ENCODE measurements at places on chromosomes 3 and 15. TPM values are rescaled to one million over a fixed set of nuclear protein-coding genes. Genes with fewer than 3 reads are reported as not detected.

OR5H6 gene
- not detected for polyA plus RNA-seq

DNA sequence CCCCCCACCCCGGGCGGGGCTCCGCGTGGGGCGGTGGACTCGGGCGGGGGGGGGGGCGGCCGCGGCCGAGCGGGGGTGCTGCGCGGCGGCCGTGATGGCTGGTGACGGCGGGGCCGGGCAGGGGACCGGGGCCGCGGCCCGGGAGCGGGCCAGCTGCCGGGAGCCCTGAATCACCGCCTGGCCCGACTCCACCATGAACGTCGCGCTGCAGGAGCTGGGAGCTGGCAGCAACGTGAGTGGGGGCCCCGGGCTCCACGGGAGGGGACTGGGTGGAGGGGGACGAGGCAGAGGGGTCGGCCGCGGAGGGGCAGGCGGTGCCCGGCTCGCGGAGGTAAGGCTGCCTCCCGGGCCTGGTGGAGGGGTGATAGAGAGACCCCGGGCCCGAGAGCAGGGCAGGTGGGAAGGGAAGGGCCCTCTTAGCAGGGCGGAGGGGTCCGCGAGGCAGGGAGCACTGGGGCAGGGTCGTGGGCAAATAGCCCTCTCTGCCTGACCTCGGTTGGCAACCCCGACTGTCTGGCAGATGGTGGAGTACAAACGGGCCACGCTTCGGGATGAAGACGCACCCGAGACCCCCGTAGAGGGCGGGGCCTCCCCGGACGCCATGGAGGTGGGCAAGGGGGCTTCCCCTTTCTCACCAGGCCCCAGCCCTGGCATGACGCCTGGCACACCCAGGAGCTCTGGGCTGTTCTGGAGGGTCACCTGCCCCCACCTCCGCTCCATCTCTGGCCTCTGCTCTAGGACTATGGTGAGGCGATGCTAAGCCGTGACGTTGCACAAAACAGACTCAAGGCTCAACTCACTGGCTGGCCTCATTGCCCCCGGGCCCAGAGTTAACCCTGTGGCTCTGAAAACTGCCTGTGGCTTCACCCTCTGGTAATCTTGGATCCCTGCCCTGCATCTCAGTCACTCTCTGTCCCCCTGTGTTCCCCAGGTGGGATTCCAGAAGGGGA lies at the start of gene ECE2:
TSS of gene ECE2 (plus strand) at position 62 of the 950 bp plus-strand sequence. CDS start at position 194, 132 bp downstream.
- H3K4me3 ChIP-seq = no peak within 1 kb of the TSS
- peaks cover 9% of the 10 kb centered on the region for H3K27me3 ChIP-seq
- H3K27ac ChIP-seq = no peak within 1 kb of the TSS
- no peaks in the 10 kb centered on the region for H3K36me3 ChIP-seq
- no peak for DNase-seq

DNA sequence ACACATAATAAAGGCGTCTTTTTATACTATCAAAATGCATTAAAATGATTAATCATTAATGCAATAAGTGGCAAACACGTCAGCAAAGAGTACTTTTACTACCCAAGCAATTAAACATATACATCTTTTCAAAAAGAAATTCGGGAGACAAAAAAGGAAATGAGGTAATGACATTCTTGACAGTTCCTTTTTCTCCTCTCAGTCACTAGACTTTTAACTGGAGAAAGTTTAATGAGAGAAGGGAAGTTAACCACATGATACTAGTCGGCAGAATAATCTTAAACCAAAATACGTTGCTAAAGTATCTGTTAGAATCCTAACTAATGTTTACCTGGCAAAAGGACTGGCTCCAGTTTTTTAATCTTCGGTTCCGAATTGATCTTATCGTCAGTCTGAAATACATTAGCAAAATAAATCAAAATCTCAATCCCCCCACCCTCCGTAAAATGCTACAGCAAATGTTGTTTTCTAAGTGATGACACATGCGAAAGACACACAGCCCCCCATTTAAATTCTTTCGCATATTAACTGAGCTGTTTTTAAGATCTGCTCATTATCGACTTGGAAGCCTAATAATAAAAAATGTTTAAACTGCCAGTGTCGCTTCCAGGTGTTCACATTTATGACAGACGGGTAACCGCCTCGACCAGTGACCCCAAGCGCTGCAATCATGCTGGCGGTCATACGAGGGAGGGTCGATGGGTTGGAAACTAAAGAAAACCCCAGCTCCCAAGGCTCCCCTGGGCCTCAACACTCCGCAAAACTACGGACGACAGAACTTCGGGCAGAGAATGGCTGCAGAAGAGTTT lies 778 bp downstream of the MTMR10 start:
- H3K36me3 ChIP-seq = no peaks in the 10 kb centered on the region
- H3K4me1 ChIP-seq = peaks cover 5% of the 10 kb centered on the region
- H3K27ac ChIP-seq = peak overlapping the region; percentile 93
- H3K4me3 ChIP-seq = peak overlapping the region; percentile 93

PLA2G4D gene
- not detected for polyA plus RNA-seq

GRCh38 chr3:168081171-168081771 lies 14.5 kb downstream of the GOLIM4 start:
- H3K27ac ChIP-seq = no peak overlapping the region
- DNase-seq = no peak
- peaks cover 10% of the 10 kb centered on the region for H3K4me1 ChIP-seq
- no peak overlapping the region for H3K4me3 ChIP-seq
- H3K36me3 ChIP-seq = no peaks in the 10 kb centered on the region

- no peaks in the 10 kb centered on the region for H3K27me3 ChIP-seq
- no peaks in the 10 kb centered on the region for H3K36me3 ChIP-seq
- H3K27ac ChIP-seq = no peak overlapping the region
- DNase-seq = no peak
- no peak overlapping the region for H3K4me3 ChIP-seq
- H3K4me1 ChIP-seq = no peaks in the 10 kb centered on the region
Observed at GRCh38 chr3:19644405-19644804, 289.6 kb downstream of the EFHB start.

DNA sequence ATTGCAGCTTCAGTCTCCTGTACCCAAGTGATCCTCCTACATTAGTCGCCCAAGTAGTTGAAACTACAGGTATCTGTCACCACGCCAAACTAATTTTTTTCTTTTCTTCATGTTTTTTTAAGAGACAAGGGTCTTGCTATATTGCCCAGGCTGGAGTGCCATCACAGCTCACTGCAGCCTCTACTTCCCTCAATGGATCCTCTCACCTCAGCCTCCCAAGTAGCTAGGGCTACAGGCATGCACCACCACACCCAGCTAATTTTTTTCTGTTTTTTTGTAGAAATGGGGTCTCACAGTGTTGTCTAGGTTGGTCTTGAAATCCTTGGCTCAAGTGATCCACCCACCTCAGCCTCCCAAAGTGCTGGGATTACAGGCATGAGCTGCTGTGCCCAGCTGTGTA lies 89.5 kb downstream of the ZNF609 start:
- no peaks in the 10 kb centered on the region for H3K27me3 ChIP-seq
- no peak overlapping the region for H3K4me3 ChIP-seq
- DNase-seq = no peak
- no peaks in the 10 kb centered on the region for H3K36me3 ChIP-seq
- no peak overlapping the region for H3K27ac ChIP-seq

SEC22C gene
- 35.1 TPM for polyA plus RNA-seq

GRCh38 chr3:109696932-109697331 lies 359.6 kb upstream of the DPPA4 start:
- no peak overlapping the region for H3K4me3 ChIP-seq
- DNase-seq = no peak
- H3K27ac ChIP-seq = no peak overlapping the region
- H3K27me3 ChIP-seq = no peaks in the 10 kb centered on the region
- no peaks in the 10 kb centered on the region for H3K4me1 ChIP-seq
- no peaks in the 10 kb centered on the region for H3K36me3 ChIP-seq

DNA sequence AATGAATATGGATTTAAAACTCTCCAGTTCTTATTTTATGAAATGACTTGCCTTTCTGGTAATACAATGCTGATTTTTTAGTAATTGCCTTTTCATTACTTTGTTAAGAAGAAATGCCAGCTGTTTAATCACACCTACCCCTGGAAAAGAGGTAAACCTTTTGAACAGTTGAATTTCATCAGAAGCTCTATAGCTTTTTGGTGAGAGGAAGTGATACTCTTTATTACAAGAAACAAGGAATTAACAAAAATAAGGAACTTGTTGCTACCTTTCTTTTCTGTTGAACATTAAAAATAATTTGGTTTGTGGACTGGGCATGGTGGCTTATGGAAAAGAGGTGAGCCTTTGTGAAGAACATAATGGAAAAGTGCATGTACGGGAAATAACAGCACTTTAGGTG lies 19.7 kb downstream of the BLOC1S6 start:
- no peak overlapping the region for H3K4me3 ChIP-seq
- H3K4me1 ChIP-seq = no peaks in the 10 kb centered on the region
- H3K36me3 ChIP-seq = peaks cover 4% of the 10 kb centered on the region
- H3K27ac ChIP-seq = no peak overlapping the region
- no peak for DNase-seq
- no peaks in the 10 kb centered on the region for H3K27me3 ChIP-seq

DNA sequence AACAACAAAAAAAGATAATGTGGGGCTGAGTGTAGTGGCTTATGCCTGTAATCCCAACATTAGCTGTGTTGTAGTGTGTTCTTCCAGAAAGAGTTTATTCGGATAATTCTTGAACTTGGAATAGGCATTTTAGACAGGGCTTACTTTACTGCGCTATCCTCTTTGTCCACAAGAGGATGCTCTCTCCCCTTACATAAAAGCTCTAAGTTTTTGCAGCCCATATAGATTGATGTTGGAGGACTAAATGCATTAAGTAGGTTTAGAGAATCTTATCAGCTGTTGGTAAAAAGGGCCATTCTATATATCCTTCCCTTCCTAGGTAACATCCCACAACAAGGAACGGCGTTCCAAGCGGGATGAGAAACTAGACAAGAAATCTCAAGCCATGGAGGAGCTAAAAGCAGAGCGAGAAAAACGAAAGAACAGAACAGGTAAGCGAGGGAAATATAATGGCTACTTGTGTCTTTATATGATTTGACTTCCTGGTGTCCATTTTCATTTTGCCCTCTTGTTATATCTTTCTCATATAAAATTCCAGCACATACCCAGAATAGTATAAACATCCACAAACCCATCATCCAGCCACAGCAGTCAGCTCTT lies 27.8 kb upstream of the ITPKA start:
- peaks cover 83% of the 10 kb centered on the region for H3K36me3 ChIP-seq
- H3K27ac ChIP-seq = no peak overlapping the region
- no peak for DNase-seq

DNA sequence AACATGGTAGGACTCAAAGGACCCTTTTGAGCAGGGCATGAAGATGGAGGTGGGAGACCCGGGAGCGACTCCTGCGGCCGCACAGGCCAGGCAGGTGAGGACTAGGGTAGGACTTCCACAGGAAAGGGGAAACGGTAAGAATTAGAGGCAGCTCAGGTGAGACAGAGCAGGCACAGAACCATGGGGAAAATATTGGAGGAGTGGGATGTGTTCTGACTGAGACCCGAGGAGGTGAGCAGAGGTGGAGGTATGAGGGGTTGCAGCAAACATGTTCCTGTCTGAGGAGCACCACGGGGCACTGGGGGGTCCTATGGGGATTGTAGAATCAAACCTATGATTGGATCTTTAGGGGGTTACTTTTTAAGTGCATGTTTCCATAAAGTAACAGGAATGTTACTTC lies 1.4 kb upstream of the ISG20 start:
- H3K4me1 ChIP-seq = peaks cover 13% of the 10 kb centered on the region
- H3K27ac ChIP-seq = peak overlapping the region; percentile 87
- H3K27me3 ChIP-seq = no peaks in the 10 kb centered on the region
- no peak overlapping the region for H3K4me3 ChIP-seq

- H3K27ac ChIP-seq = no peak overlapping the region
- H3K27me3 ChIP-seq = no peaks in the 10 kb centered on the region
- DNase-seq = no peak
- no peaks in the 10 kb centered on the region for H3K4me1 ChIP-seq
Observed at GRCh38 chr3:173109143-173109542, 31.9 kb downstream of the SPATA16 start.

GRCh38 chr3:134486577-134487041 lies 752 bp downstream of the CEP63 start:
- H3K36me3 ChIP-seq = peaks cover 12% of the 10 kb centered on the region
- peak overlapping the region; percentile 87 for H3K27ac ChIP-seq
- H3K4me3 ChIP-seq = peak overlapping the region; percentile 83
- no peaks in the 10 kb centered on the region for H3K27me3 ChIP-seq
- H3K4me1 ChIP-seq = peaks cover 38% of the 10 kb centered on the region

DUOXA1 gene
- polyA plus RNA-seq = 0.53 TPM

GRCh38 chr15:29090617-29091466 lies 178.8 kb downstream of the NSMCE3 start:
- H3K27me3 ChIP-seq = no peaks in the 10 kb centered on the region
- H3K4me3 ChIP-seq = no peak overlapping the region
- H3K36me3 ChIP-seq = no peaks in the 10 kb centered on the region

DNA sequence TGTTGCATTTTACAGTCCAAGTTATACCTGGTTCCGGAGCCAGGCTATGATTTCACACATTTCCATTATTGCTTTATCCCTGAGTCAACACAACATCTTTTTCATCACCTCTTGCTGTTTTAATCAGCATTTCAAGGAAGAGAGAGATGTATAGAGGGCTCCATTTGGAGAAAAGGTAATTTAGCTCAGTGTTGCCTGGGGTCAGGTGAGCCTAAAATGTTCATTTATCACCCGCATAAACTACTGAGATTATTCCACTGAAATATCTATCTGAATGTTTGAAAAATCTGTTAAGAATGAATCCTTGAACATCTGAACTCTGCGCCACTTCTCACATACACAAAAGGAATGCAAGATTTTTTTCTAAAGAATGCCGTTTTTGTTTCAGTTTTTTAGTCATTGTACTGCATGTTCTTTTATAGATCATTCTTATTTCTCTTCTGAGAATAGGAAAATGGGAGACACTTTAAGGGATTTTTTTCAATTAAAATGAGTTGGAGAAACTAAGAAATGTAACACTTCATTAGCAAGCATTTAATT lies 51.5 kb upstream of the AGTR1 start:
- no peaks in the 10 kb centered on the region for H3K36me3 ChIP-seq
- H3K27me3 ChIP-seq = no peaks in the 10 kb centered on the region
- no peaks in the 10 kb centered on the region for H3K4me1 ChIP-seq
- H3K4me3 ChIP-seq = no peak overlapping the region

NUP210 gene
- polyA plus RNA-seq = 1.5 TPM

STRA6 gene
- polyA plus RNA-seq = 0.08 TPM

KBTBD13 gene
- polyA plus RNA-seq = 0.78 TPM

PRSS50 gene
- polyA plus RNA-seq = 0.46 TPM

CLDN18 gene
- polyA plus RNA-seq = 0.01 TPM

DNA sequence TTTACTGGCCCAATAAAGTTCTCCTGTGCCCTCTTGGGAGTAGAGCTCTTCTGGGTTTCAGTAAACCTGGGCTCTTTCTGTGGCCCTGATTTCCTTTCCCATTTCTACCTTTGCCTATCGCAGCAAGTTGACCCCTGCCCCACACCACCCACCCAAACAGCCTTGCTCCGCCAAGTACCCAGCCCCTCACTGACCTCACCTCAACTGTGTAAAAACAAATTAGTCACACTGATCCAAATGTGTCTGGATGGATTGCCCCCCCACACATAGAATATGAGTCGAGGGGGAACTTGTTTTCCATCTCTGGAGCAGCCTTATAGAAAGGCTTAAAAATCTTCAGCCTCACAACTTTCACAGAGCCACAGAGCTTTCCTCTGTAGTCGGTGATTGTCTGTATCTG lies 28.6 kb upstream of the VEPH1 start:
- H3K27ac ChIP-seq = no peak overlapping the region
- H3K4me3 ChIP-seq = no peak overlapping the region
- no peaks in the 10 kb centered on the region for H3K27me3 ChIP-seq
- no peaks in the 10 kb centered on the region for H3K4me1 ChIP-seq
- DNase-seq = no peak

All from heart left ventricle (tissue), 16 donors.